Transverse colon (tissue), 4 donors: ENCODE measurements at places on chromosomes 3 and 15. TPM values are rescaled to one million over a fixed set of nuclear protein-coding genes. Genes with fewer than 3 reads are reported as not detected.

DNA sequence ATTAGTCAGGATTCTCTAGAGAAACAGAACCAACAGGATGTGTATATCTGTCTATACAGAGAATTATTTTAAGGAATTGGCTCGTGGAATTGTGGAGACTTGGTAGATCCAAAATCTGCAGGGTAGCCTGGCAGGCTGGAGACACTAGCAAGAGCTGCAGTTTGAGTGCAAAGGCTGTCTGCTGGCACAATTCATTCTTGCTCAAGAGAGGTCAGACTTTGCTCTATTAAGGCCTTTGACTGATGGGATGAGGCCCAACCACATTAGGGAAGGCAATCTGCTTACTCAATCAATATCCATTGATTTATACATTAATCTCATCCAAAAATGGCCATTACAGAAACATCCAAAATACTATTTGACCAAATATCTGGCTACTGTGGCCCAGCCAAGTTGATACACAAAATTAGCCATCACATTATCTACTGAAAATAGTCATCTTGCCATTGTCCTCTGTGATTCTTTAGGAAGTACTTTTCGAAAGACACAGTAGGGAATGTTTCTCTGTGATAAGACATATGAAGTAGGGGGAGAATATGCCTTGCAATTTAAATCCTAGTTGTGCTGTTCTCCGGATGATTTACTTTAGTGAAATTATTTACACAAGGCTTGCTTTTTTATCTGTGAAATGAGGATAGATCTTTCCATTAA lies 873.8 kb downstream of the ROBO2 start:
- no peaks in the 10 kb centered on the region for H3K27me3 ChIP-seq
- no peaks in the 10 kb centered on the region for H3K4me1 ChIP-seq
- no peak for DNase-seq
- H3K4me3 ChIP-seq = no peak overlapping the region

DNA sequence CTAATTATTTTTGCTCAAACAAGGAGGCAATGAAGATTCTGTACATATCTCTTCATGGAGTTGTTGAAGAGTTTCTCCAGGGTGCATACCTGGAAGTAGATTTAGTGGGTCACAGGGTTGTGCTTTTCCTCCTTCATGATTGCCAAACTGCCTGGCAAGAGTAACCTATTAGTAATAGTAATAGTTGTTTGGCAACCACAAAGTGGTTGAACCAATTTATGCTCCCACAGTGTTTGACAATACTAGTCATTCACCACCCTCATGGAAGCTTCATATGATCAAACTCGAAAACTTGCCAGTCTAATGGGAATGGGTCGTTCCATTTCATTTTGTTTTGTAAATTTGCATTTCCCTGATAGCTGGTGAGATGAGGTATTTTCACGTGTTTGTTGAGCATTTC lies 57.8 kb downstream of the TLE3 start:
- H3K4me1 ChIP-seq = no peaks in the 10 kb centered on the region
- no peaks in the 10 kb centered on the region for H3K36me3 ChIP-seq
- H3K4me3 ChIP-seq = no peak overlapping the region
- no peaks in the 10 kb centered on the region for H3K27me3 ChIP-seq
- H3K27ac ChIP-seq = no peak overlapping the region

DNA sequence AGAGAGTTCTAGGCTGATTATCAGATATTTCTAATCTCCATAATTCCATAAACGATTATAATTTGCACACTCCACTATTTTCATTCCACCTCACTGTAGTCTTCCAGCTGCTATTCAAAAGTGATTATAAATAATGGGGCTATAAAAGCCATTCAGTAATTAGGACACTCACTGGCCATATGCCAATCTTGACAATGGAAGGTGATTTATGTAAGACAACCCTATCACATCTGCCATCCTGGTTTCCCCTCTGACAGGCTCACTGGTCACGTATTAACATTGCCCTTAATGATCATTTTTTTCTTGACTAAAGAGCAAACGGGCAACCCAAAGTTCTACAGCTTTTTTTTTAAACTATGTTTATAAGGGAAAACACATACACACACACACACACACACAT lies 402.4 kb downstream of the MAGI1 start:
- no peaks in the 10 kb centered on the region for H3K4me1 ChIP-seq
- no peak overlapping the region for H3K4me3 ChIP-seq
- H3K27me3 ChIP-seq = no peaks in the 10 kb centered on the region
- no peak overlapping the region for H3K27ac ChIP-seq

DNA sequence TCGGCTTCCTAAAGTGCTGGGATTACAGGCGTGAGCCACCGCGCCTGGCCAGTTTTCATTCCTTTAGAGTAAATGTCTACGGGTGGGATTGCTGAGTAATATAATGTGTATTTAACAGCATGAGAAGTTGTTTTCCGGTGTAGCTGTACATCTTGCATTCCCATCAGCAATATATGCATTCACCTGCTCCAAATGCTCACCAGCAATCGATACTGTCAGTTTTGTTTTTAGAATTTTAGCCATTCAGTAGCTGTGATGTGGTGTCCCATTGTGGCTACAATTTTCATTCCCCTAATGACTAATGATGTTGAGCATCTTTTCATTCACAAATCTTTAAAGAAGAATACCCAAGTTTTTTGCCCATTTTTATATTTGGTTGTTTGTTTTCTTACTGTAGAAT lies 134.8 kb upstream of the RGMA start:
- no peak for DNase-seq
- H3K4me3 ChIP-seq = no peak overlapping the region
- H3K4me1 ChIP-seq = no peaks in the 10 kb centered on the region
- no peaks in the 10 kb centered on the region for H3K36me3 ChIP-seq
- no peak overlapping the region for H3K27ac ChIP-seq

DNA sequence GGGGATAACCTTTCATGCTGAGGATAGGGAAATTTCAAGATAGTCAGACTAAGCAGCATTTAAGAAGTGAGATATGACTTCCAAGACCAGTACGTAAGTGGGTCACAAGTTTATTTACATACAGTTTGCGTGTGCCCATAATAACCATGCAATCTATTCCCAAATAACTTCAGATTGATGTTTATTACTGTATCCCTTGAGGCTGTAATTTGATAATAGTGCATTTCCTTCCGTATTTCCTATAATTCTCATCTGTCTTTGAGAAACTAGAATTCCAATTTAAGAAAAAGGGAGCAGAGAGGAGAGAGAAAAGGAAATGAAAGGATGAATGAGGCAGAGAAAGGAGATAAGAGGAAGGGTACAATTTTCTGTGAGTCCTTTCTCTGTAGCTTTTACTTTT lies 1073.1 kb downstream of the EPHA3 start:
- H3K27me3 ChIP-seq = no peaks in the 10 kb centered on the region
- DNase-seq = no peak
- H3K27ac ChIP-seq = no peak overlapping the region

DNA sequence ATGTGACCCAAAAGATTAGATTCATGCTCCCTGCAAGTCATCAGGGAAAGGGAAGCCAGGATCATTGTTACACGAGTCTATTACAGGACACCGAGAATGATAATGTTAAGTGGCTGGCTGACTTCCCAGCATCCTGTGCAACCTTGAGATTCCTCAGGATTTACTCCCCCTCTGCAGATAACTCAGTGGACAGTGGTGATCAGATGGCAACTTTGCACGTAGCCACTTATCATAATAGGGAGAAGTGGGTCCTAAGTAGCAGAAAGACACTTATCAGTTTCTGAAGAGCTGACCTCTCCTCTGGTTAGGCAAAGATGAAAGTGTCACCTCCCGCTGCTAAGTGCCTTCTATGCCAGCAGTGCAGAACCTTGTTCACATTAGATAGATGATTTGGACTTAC lies 6.7 kb upstream of the TMPRSS7 start:
- H3K4me1 ChIP-seq = no peaks in the 10 kb centered on the region
- H3K27me3 ChIP-seq = no peaks in the 10 kb centered on the region
- H3K4me3 ChIP-seq = no peak overlapping the region
- H3K27ac ChIP-seq = no peak overlapping the region
- no peaks in the 10 kb centered on the region for H3K36me3 ChIP-seq

- DNase-seq = no peak
- H3K36me3 ChIP-seq = no peaks in the 10 kb centered on the region
- peaks cover 25% of the 10 kb centered on the region for H3K4me1 ChIP-seq
- no peak overlapping the region for H3K4me3 ChIP-seq
- no peaks in the 10 kb centered on the region for H3K27me3 ChIP-seq
Measured at GRCh38 chr3:42655980-42656679, 2.6 kb downstream of the ZBTB47 start.

DNA sequence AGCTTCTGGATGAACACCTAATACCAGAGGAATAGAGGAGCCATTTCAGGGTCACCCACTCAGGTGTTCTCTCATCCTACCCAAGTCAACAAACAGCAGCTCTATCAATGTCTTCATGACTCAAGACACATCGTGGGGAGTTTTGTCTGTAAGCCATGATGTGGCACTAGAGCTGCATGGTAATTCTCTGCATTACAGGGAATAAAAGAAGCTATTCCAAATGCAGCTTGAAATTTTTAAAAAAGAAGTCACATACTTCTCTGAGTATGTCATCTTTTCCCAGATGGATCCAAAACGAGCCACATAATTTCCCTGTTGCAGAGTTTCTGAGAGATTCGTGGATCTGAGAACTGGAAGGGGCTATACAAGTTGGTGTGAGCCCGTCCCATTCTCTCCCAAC lies 6.1 kb upstream of the THSD4 start:
- no peak overlapping the region for H3K27ac ChIP-seq
- no peaks in the 10 kb centered on the region for H3K4me1 ChIP-seq
- H3K27me3 ChIP-seq = no peaks in the 10 kb centered on the region

DNA sequence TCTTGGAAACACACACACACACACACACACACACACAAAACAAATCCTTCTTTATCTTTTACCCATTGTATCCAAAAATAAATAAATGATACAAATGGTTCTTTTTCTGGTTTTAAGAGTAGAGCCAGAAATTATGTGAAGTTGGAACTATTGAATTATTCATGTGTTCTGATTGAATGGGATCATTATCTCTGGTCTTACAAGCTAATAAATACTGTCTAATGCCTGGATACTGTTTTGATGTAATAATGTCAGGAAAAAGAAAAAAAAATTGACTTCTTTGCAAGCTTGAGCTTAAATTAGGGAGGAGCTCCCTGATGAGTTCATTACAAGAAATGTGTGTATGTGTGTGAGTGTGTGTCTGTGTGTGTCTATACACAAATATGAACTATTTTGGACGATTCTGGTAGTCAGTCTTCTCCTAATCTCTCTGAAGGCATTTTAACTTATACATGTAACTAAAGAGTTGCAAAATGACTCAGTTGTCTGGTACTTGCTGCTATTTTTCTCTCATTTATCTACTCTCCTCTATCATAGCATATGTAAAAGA lies 507.2 kb upstream of the AGTR1 start:
- H3K27me3 ChIP-seq = no peaks in the 10 kb centered on the region
- H3K36me3 ChIP-seq = no peaks in the 10 kb centered on the region
- DNase-seq = no peak
- no peak overlapping the region for H3K27ac ChIP-seq
- no peaks in the 10 kb centered on the region for H3K4me1 ChIP-seq
- no peak overlapping the region for H3K4me3 ChIP-seq

DNA sequence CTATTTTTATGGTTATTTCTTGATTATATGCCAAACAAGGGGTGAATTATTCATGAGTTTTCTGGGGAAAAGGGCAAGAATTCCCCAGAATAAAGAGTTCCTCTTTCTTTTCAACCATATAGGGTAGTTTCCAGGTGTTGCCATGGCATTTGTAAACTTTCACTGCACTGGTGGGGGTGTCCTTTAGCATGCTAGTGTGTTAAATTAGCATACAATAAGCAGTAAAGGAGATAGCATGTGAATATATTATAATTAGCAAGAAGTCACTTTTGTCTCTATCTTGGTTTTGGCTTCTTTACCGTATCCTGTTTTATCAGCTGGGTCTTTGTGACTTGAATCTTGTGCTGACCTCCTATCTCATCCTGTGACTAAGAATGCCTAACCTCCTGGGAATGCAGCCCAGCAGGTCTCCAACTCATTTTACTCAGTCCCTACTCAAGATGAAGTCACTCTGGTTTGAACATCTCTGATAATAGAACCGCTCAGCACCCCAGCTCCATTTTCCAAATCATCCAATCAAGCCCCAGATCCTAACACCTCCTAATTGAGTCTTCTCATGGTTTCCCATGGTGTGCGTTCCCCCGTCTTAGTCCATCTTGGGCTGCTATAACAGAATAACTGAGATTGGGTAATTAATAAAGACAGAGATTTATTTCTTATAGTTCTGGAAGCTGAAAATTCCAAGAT lies 3.4 kb upstream of the SELENOT start:
- DNase-seq = no peak
- no peak overlapping the region for H3K27ac ChIP-seq
- H3K4me1 ChIP-seq = peaks cover 14% of the 10 kb centered on the region
- no peaks in the 10 kb centered on the region for H3K27me3 ChIP-seq
- no peaks in the 10 kb centered on the region for H3K36me3 ChIP-seq

DNA sequence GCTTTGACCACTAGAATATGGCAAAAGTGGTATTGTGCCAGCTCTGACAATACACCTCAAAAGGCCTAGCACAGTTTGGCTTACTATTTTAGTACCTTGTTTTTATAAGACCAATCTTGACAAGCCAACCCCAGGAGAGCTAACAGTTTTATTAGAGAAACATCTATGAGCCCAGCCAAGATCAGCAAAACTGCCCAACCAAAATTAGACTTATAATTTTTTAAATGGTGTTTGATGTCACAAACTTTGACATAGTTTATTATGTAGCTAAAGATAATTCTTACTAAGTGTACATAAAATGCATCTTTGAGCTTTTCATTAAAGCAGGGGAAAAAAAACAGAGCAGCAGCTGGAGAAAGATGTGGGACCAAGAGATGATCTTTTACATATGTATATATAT lies 537.5 kb downstream of the ZPLD1 start:
- H3K4me3 ChIP-seq = no peak overlapping the region
- H3K4me1 ChIP-seq = no peaks in the 10 kb centered on the region
- H3K27me3 ChIP-seq = no peaks in the 10 kb centered on the region
- no peak overlapping the region for H3K27ac ChIP-seq
- H3K36me3 ChIP-seq = no peaks in the 10 kb centered on the region
- no peak for DNase-seq

DNA sequence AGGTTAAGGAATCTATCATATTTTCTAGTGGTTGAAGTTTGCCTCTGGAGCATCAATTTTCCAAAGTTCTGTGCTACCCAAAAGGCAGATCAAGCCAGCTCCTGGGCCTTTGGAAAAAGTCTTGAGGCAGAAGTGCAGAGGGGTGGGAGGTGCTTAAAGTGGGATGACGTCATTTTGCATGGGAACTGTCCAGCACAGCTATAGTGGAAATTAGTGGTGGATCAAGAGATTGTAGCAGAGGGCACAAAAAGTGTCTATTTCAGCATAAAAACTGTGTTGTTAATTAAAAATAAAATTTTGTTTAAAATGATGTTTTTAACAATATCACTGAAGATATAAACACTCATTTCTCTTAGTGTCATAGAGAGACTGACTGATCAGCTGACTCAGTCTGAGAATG lies 221.9 kb downstream of the LRRN1 start:
- H3K36me3 ChIP-seq = no peaks in the 10 kb centered on the region
- H3K4me1 ChIP-seq = no peaks in the 10 kb centered on the region
- H3K27me3 ChIP-seq = no peaks in the 10 kb centered on the region
- H3K4me3 ChIP-seq = no peak overlapping the region
- no peak overlapping the region for H3K27ac ChIP-seq

- H3K27me3 ChIP-seq = no peaks in the 10 kb centered on the region
- no peak for DNase-seq
- peak overlapping the region; percentile 87 for H3K27ac ChIP-seq
- H3K4me1 ChIP-seq = peaks cover 32% of the 10 kb centered on the region
- no peak overlapping the region for H3K4me3 ChIP-seq
Measured at GRCh38 chr3:14142567-14143270, 17.9 kb downstream of the TMEM43 start.

The FSD2 gene
- total RNA-seq = not detected

The TTC14 gene
- 54.9 TPM for total RNA-seq

The GOLGA8R gene
- not detected for total RNA-seq

The PRRT3 gene
- total RNA-seq = 1.5 TPM

The AGTR1 gene
- 1.8 TPM for total RNA-seq

The PPARG gene
- 16.9 TPM for total RNA-seq

The IQCF5 gene
- total RNA-seq = not detected

The KLHL40 gene
- not detected for total RNA-seq

The PROS1 gene
- total RNA-seq = 2.2 TPM

The SCN11A gene
- total RNA-seq = 0.32 TPM

The SEMA7A gene
- total RNA-seq = 1.4 TPM
